ENCODE measurements at places on chromosomes 2 and 18.

GRCh38 chr2:65864619-65865018 lies 432.2 kb upstream of the SPRED2 start:
- DNase-seq = no peak

- peak; percentile 66 for DNase-seq
Measured at GRCh38 chr2:54416166-54416813, 39.8 kb upstream of the SPTBN1 start.

DNA sequence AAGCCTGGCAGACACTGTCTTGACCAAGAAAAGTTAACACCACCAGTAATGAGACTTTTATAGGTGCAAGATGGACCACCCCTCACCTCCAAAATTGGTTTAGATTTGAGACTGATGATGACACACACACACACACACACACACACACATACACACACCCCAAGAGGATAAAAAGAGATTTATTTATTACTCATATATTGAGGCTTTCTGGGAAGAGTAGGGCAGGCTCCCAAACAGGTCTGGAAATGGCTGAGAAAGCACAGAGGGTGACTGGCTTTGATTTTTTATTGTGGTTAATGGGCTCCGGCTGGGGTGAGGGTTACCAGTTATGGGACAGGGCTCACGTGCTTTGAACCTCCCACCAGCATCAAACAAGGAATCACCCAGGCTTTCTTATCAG lies 54.2 kb upstream of the ADAM23 start:
- DNase-seq = no peak

GRCh38 chr18:58753976-58754375 lies 82.7 kb downstream of the MALT1 start:
- DNase-seq = no peak

- DNase-seq = no peak
Measured at GRCh38 chr2:156708051-156708450, 271.9 kb downstream of the GPD2 start.

- DNase-seq = no peak
Measured at GRCh38 chr2:179751163-179751809, 110.1 kb downstream of the ZNF385B start.

DNA sequence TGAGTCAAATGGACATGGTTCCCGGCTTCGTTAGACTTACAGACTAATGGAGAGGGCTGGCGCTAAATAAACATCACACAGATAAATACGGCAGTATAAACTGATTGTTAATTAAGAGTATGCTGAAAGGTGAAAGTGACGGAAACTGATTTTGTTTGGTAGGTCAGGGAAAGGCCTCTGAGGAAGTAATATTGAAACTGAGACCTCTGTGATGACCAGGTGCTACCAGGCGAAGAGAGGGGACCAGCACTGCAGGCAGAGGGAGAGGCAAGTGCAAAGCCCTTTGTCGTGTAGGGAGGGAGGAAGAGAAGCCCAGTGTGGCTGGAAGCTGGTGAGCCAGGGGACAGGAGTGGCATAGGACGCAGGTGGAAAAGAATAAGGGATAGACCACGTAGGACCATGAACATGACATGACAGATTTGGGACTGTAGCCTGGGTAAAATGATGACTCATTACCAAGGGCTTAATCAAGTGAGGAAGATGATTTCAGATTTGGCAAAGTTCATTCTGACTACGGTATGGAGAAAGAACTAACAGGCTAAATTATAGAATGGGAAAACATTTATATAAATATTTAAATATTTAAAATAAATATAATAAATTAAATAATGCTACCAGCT lies 433.1 kb downstream of the NCKAP5 start:
- no peak for DNase-seq

DNA sequence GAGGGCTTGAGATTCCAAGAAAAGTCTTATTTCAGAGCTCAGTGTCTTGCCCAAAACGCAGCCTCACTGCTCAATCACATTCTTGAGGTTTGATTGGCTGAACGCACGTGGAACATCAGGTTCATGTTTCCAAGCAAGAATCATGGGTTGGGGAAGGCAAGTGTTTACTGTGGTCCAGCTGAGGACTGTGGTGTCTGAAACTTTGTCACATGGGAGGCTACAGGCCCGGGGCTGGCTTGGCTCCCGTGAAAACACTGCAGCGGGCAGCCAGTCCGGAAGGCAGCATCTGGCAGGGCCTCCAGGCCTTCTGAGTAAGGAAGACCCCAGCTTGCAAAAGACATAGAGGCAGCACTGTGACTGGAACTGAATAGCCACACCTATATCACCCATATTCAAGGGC lies 84.7 kb downstream of the POLR1A start:
- no peak for DNase-seq

GRCh38 chr2:37387148-37387835 lies 42.9 kb downstream of the QPCT start:
- DNase-seq = no peak

GRCh38 chr2:85680707-85681371 lies 12.8 kb upstream of the SFTPB start:
- DNase-seq = no peak

DNA sequence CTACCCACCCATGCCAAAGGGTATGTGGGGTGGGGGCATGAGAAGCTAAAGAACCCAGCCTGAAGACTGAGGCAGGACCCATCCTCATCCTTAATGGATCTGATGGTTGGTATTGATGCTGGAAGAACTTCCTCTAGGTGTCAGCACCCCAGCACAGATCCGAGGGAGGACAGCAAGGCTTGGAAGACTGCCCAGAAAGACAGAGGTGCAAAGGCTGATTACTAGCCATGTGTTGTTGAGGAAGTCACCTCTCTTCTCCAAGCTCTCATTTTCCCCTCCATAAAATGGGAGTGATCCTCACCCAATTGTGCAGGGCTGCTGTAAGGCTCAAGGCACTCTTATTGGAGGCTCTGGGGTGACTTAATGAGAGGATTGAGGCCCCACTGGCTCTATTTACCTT lies 256.5 kb downstream of the CELF4 start:
- DNase-seq = no peak

- DNase-seq = no peak
Measured at GRCh38 chr2:100359576-100359975, 37.3 kb upstream of the LONRF2 start.

DNA sequence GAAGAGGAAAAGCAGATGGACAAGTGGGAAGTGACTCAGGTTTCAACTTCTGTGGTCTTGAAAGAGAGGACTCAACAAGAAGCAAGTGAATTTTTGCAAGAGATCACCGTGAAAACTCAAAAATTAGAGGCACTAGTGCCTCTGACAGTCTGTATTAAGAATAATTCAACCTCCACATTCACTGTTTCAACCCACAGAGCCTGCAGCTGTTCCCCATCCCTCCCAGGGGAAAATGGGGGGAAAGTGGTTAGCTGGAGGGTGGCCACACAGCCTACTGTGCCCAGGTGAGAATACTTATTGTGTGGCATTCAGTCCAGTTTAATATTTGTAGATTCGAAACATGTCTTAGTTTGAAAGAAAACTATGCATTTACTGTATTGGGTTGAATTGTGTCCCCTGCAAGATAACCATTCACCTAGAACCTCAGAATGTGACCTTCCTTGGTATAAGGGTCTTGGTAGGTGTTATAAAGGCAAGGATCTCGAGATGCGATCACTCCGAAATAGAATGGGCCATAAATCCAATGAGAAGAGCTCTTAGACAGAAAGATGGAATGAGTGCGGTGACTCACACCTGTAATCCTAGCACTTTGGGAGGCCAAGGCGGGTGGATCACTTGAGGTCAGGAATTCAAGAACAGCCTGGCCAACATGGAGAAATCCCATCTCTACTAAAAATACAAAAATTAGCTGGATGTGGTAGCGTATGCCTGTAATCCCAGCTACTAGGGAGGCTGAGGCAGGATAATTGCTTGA lies 94.3 kb downstream of the IRS1 start:
- DNase-seq = no peak

DNA sequence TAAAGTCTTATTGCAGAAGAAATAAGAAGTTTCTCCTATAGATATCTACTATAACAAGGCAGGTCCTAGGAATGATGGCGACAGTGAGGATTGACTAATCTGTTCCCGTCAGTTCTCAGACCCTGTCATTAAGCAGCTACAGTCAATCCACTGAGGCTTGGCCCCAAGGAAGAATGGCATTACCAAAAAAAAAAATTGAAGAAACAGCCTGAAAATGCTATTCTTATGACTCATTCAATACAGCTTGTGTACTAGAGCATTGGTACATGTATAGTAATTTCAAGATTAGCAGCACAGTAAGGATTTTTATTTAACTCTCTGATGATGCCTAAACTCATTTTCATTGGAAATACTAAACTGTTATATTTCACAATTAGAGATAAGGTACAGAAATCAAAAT lies 1096.1 kb upstream of the NXPH2 start:
- DNase-seq = no peak

GRCh38 chr2:172467382-172467781 lies 40.0 kb downstream of the ITGA6 start:
- DNase-seq = no peak

DNA sequence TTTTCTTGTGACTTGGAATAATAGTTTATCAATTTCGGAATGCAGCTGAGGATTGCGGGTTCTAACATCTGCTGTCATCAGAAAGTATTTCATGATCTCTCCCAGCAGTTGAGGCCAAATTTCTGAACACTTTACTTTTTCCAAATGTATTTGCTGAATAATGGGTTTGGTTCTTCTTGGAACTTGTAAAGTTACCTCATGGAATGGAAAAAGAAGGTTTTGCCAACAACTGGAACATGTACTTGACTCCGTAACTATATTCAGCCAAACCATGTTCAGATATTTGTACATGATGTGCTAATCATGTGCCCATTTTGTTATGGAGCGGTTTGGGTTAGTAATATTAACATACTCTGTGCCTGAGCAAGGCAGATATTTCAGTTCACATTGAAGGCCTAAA lies 119.6 kb downstream of the LCLAT1 start:
- DNase-seq = no peak

DNA sequence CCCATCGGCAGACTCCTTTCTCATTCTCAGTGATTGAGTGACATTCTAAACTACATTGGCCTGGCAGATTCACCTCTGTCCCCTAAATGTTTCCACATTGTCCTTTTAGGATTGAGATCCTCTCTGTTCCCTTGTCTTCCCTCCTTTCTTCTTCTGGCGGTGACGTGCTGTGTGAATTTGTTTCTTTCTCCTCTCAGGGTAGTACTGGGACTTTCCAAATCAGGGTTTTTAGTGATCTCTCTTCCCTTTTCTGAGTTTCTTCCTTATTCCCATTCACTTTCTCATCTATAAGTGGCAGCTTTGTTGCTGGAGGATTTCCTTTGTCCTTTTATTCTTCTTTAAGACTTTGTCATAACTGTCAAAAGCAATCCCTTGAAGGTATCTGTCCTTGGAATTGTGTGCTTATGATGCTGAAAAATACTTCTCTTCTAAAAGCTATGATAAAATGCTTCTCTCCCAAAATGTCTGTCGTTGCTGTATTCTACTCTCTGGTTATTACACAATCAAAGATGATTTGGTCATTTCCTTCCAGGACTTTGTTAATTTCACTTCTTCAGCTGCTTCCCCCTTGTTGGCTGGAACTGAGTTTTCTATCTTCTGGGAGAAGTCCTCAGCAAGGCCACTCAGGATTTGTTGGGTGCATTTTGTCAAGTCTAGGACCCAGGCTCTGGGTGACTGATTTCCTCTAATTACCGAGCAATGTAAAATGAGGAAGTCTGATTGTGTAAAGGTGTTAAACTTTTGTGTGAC lies 4.9 kb upstream of the IL1B start:
- DNase-seq = no peak

- no peak for DNase-seq
Measured at GRCh38 chr2:201151127-201151981, 31.6 kb upstream of the CASP10 start.

DNA sequence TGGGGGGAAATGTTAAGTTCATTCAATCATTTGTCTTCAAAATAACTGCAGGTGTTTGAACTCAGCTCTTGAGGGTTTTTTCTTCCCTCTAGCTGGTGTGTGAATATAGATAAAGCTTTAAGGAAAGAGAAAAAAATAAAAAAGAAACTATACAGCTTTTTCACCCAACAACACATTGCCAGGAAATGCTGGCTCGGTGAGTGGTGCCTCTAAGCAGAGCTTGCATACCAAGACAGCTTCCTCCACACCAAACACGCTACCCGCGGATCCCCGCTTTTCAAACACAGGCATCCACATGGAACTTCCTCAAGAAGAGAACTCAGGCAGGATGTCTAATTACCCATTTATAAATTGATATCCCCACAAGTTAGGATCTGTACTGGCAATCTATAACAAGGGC lies 69.8 kb upstream of the TANK start:
- no peak for DNase-seq

DNA sequence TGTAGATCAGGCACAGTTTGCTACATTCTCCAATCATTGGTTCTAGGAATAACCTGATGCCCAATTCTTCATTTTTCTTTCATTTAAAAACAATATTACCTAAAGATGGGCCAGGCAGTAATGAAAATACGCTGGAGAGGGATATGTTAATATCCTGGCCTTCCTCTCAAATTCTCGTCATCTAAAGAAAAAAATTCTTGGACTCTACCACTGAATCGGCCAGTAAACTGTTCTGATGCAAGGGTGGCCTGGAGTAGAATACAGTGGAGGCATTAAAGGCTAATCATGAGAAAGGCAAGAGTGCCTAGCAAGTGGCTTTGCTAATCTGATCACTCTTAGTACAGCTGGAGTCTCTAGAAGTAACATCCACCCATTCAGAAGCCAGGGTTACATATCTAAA lies 157.7 kb downstream of the ANTXR1 start:
- no peak for DNase-seq

- no peak for DNase-seq
Measured at GRCh38 chr18:7890075-7890474, 323.0 kb downstream of the PTPRM start.

GRCh38 chr2:58812771-58813344 lies 571.7 kb upstream of the FANCL start:
- DNase-seq = no peak

GRCh38 chr2:71275939-71276310 lies 49.0 kb upstream of the PAIP2B start:
- DNase-seq = no peak

DNA sequence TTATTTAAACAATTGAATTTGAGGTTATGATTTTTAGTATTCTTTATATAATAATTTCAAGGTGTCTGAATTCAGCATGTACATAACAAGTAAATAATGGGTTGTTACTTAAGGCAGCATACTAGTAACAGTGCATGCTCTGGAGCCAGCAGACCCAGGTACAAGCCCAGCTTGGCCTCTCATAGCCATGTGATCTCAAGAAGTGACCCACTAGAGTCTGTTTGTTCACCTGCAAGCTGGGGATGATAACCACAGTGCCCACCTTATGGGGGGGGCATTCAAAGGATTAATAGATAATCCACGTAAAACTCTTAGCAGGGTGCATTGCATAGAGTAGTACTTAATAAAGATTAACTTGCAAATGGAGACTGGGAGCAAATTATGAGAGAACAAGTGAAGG lies 163.6 kb downstream of the TRABD2A start:
- no peak for DNase-seq

Measured in CMK (cell line).